ENCODE measurements at places on chromosomes 13 and 19.
A peak's percentile ranks its signal among the peaks of the same experiment; 100 is the strongest.

GRCh38 chr19:29275266-29275665 lies 62.3 kb upstream of the UQCRFS1 start:
- no peak for DNase-seq

DNA sequence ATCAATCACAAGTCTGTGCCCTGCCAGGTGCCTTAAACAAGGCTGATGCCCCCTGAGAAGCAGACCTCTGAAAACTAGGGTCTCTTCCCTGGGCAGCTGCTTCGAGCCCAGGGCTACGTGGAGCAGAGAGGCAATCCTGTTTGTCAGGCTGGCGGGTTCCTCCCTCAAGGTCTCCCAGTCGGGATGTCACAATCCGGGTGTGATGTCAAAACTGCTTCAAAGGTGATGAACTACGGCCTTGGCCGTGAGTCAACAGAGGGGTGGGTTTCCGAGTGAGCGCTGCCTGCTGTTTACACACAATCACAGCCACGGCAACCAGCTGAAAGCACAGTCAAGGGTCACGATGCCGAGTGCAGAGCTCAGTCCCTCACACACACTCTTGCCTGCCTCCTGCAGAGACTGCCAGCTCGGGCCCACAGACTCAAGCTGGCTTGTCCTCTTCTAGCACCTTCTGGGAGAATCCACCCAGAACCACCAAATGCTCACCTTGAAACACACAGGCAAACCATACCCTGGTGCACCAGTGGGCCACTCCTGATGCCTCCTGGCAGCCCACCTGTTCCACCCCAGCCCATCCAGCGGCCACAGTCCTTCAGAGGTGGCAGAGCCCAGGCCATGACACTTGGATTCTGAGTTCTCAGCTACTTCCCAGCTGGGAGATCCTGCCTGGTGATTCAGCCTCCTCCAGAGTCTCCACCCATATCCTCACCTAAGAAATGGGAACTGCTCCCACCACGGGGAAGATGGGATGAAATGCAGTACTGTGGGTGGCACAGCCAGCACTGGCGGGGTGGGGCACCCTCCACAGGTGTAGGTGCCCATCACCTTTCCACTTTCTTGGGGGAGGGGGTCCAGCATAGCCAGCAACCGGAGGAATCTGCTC lies 6.8 kb downstream of the ELL start:
- peak; percentile 27 for DNase-seq

GRCh38 chr19:40407714-40408597 lies 5.2 kb downstream of the PRX start:
- no peak for DNase-seq

DNA sequence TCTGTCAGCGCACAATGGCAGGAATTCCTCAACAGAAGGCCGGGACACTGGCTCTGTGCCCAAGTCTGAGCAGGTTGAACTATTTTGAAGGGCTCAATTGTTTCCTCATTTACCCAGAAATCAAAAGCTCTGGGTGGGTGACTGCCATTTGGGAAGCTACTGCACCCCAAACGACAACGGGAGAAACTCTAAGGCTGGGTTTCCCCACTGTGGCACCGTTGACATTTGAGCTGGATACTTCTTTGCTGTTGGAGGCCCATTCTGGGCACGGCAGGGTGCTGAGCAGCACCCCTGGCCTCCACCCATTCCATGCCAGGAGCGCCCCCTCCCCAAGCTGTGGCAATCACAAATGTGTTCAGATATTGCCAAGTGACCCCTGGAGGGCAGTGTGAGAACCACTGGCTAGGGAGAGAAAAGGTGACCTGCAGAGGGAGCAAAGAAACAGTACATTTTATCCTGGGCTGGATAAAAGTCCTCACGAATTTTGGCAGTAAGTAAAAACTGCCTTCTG lies 62.5 kb downstream of the RFX2 start:
- peak; percentile 11 for DNase-seq

- no peak for DNase-seq
These were observed 28.5 kb upstream of the PLEKHF1 start for GRCh38 chr19:29636553-29637360.

DNA sequence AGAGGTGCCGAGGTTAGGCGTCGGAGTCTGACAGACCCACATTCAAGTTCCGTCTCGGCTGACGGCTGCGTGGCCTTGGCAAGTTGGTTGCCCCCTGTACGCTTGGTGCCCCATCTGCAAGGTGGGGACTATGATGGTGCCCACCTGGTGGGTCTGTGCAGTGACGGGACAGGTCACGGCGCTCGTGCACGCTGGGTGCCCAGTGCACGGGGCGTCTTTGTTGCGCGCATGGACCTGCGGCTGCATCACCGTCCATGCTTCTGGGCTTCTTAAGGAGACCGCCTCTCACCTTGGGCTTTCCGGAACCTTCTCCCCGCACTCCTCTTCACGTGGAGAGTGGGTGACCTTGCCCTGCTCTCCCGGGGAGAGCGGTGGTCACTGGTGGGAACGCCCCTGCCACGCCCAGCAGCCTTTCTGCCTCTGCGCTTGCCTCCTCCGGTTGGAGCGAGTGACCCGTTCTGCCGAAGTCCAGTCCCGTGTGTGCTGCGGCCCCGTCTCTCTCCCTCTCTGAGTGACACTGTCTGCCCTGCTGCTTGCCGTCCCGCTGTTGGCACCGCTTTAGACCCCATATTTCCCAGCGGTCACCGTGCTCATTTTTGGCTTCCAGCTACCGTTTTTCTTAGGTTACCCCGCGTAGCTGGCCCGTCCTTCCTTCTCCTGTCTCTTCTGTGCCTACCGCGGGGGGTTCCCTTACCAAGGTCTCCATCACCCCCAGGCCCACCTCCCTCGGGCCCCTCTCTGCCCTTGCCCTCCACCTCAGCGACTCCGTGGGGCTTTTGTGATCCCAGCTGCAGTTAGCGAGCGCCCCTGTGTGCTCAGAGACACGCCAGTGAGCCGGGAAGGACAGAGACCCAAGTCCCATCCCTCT lies 6.4 kb downstream of the ATP11A start:
- DNase-seq = no peak

GRCh38 chr13:100751826-100752225 lies 77.2 kb upstream of the TMTC4 start:
- DNase-seq = peak; percentile 84

DNA sequence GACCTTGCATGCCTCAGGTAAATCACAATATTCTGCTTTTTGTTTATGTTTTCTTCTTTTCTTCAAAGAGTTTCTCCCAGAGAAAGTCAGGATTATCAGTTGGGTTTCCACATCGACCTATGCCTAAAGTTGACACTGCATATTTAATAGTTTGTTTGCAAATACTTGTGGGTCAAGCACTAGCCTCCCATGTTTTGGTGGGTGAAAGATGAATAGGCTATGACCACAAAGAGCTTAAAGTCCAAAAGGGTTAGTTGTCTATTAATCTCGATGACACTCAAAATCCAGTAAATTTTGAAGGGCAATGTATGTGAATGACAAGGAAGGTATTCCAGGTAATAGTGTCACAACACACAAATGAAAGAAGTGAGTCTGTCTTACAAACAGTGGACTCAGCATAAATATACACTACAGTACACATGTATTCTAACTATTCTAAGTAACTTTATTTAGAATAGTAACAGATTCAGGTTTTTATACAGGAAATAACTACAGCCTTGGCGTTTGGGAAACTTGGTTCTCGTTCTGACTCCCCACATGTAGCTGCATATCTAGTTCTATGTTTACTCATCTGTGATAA lies 667.1 kb downstream of the PCDH17 start:
- DNase-seq = no peak

GRCh38 chr13:49225223-49226042 lies 5.3 kb downstream of the MLNR start:
- no peak for DNase-seq

GRCh38 chr13:48475230-48475629 lies 57.6 kb downstream of the RCBTB2 start:
- no peak for DNase-seq

GRCh38 chr19:34994643-34995541 lies 5.2 kb upstream of the GRAMD1A start:
- no peak for DNase-seq

DNA sequence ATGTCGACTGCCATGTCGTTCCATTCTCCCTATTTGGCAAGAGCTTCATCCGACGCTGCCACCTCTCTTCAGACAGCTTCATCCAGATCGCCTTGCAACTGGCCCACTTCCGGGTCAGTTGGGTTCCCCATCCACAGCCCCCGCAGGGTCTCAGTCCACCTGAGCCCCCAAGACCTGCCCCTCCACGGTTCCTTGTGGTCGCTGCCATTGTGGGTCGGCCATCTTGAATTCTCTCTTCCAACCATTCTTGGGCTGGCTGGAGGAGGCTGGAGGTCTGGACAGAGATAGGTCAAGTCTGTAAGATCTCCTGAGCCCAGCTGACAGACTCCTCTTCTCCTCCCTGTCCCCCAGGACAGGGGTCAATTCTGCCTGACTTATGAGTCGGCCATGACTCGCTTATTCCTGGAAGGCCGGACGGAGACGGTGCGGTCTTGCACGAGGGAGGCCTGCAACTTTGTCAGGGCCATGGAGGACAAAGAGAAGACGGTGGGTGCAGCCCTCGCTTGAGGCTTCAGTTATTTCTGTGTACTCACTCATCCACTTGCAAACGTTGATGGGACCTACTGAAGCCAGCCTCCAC lies 19.5 kb downstream of the CPT1C start:
- DNase-seq = no peak
